ENCODE measurements at places on chromosomes 11 and 22.

GRCh38 chr11:34348919-34349318 is 8.9 kb downstream of the ABTB2 start:
- DNase-seq = no peak

- DNase-seq = no peak
These were observed 4.9 kb downstream of the NDUFC2 start for GRCh38 chr11:78074756-78075155.

DNA sequence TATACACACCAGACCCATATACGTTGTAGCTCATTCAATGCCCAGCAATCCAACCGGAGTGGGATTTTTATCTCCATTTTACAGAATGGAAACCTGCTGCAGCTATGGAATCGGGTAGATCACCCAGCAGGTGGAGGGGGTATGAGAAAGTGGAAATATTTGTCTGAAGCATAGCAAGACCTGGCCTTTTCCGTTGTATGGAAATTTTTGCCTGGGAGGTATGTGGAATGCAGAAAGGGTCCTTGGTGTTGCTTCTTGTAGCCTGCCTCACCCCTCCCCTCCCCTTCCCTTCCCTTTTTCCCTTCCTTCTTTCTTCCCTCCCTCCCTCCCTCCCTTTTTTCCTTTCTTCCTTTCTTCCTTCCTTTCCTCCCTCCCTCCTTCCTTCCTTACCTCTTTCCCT is 15.2 kb downstream of the TSPAN18 start:
- no peak for DNase-seq

GRCh38 chr11:61906522-61906909 is 10.8 kb downstream of the RAB3IL1 start:
- no peak for DNase-seq

DNA sequence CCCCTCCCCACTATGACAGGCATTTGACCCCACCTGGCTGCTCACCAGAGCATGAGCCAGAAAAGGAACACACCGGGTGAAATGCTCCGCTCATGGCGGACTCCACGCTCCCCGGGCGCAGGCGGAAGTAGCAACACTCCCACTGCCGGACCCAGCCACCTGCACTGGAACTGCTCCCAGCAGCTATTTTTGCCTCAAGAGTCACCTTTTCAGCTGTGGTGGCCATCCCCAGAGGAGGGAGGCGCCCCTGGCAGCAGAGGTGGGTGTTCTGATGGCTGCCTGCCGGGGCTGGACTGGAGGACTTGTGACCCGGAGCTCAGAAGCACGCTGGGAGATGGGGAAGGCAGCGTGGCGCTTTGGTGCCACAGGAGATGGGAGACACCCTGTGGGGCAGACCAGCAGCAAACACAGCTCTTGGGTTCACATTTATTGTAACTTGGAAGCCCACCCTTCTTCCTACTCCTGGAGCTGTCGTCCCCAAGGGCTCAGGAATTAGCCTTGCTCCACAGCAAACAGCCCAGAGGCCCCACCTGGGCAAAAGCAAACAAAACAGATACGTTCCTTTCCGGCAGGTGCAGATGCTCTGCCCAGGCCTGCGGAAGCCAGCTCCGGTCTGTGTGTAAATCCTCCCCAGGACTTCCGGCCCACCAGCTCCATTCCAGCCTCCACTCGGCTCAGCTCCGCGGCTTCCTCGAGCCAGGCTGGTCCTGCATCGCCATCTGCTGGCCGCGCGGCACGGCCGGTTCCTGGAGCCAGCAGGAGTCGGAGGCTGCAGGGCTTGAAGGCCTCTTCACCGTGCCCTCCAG is 3.7 kb downstream of the RPS19BP1 start:
- DNase-seq = peak; percentile 88

DNA sequence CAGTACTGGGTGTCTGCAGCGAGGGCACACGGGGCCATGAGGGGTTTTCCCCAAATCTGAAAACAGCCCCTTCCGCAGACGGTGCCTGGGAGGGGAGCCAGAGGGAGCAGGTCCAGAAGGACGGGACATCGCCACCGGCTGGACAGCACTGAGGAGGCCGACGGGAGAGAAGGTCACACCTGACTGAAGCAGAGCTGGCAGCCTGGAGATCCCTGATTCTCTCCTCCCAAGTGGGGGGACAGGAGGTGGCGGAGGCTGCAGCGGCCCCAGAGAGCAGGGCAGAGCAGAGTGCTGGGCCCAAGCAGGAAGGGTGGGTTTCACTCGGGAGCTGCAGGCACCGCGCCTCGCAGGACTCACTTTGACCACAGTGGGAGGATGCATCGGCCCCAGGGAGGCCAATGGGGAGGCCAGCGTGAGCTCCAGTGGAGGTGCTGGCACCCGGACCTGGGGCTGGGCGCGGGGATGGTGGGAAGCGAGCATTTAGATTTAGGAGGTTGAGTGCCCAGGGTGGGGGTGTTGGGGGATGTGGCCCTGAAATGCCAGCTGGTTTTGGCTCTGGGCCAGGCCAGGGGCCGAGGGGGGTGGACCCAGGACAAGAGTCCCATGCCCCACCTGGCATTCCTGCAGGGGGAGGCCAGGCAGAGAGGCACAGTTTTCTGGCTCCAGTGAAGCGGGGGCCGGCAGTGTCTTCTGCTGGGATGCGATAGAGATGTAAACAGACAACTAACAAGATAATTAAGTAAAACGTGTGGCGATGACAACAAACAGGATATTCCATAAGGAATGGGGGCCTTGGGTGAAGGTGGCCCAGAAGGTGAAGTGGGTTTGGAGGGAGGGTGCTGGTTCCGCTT is 92.3 kb upstream of the FGF3 start:
- no peak for DNase-seq

DNA sequence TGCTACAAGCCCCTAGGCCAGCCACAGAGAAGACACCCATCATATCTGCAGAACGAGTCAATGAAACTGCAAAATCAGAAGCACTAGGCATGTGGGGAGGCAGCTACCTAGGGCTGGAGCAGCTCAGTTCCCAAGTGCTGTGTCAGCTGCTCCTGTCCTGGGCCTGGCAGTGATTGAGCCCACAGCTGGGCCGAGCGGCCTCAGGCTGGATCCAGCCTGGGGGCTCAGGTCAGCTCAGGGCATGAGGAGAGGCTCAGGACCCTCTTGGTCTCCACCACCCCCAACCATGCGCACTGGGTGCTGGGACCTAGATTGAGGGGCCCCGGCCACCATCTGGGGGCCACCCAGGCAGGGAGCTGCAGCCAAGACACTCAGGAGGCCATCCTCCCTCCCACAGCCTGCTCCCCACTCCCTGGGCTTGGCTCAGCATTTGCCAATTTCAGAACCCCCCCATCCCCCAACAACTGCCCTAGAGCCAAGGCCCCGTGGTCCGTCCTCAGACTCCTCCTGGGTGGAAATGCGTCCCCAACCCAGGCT is 2.4 kb upstream of the TNNT3 start:
- DNase-seq = no peak

DNA sequence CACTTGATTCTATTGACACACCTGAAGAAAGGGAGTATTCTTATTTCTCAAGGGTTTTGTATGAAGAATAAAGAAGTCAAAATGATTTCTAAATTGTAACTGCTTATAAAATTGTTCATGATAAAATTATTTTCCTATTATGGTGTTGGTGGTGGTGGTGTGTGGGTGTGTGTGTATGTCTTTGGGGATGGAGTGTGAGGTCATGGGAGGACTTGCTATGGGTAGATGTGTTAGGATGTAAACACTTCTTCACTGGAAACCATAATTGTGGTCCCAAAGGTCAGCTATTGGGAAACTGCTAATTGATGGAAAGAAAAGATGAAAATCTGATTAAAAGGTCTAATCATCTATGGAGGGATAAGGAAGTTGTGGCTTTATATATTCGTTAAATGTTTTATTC is 5.1 kb downstream of the TRIM22 start:
- no peak for DNase-seq

DNA sequence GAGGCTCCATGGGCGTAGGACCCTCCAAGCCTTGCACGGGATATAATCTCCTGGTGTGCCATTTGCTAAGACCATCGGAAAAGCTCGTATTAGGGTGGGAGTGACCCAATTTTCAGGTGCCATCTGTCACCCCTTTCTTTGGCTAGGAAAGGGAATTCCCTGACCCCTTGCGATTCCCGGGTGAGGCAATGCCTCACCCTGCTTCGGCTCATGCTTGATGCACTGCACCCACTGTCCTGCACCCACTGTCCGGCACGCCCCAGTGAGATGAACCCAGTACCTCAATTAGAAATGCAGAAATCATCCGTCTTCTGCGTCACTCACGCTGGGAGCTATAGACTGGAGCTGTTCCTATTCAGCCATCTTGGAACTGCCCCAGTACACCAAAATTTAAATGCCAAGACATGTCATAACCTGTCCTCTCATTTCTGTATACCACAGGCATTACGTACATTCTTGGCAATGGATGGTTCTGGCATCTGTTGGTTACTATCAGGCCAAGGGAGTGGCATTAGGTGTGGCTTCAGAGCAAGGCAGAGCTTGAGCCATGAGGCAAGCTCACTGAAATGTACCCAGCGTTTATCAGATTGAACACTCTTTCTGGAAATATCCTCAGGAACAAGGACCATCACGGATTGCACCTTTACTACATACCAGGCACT is 95.4 kb upstream of the GALNT18 start:
- no peak for DNase-seq

DNA sequence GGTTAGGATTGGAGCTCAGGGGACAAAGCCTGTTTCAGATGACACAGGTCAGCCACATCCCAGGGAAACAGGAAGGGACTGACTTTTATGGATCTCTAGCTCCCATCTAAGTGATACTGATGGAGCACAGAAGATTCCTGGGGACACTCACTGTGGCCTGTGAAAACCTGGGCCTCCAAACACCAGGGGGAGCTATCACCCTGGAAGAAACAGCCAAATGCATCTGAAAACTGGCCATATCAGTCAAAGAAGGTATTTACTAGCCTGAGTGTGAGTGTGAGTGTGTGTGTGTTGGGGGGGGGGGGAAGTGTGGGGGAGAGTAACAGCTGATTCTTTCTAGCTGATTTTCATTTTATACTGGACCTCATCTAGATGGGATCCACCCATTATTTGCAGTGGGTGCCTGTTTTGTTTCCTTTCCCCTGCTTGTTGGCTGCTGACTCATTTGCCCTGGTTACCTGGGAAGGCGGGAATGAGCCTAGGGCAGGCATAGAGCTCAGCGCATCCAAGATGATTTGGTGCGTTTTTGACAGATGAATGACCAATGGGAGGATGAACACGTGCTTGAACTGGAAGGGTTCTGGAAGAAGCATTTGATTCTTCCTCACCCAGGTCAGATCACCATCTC is 284.0 kb downstream of the KIRREL3 start:
- peak; percentile 58 for DNase-seq

DNA sequence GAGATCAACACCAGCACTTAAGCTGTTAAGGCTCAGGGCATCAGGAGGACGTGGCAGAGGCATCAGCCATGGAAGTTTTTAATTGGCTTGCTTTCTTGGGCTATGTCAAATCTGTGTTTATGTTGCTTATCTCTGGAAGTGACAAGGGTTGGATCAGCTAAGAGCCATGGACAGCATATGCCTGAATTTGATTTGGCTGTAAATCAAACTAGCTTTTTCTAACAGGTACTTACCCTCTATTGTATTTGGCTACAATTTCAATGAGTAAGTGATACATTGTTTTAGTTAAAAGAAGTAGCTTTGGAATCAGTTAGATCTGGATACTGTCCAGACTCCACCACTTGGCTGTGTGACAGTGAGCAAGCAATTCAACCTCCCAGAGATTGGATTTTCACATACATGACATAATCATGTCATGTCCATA is 936.6 kb downstream of the OPCML start:
- no peak for DNase-seq

DNA sequence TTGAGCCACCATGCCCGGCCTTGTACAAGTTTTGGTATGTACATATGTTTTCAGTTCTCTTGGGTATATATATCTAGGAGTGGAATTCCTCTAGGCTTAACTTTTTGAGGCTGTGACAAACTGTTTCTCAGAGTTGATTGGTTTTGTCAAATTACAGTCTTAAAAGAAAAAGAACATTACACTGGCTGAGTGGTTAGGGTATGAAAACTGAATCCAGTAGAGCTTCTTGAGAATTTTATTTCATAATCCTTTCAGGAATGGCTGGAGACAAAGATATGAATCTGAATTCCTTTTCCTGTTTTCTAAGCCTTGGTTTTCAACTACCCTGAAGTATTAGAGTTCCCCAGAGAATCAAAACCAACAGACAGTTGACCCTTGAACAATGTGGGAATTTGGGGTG is 6.5 kb downstream of the METTL15 start:
- DNase-seq = no peak

DNA sequence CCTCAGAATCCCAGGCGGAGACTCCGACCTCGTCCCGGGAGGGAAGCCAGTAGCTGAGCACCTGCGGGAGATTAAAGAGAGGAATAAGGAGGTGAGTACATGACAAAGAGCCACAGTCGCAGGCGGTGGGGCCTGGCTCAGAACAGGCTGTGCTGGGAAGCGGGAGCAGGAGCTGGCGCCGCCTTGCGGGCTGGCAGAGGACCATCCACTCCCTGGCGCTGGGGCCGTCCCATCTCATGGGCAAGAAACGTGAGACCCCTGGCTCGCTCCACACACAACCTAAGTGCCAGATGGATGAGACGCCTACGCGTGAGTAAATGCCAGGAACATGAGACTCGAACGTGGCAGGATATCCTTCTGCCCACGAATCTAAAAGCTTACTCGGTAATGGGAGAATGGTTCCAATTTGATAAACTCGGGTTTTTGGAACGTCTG is 6.3 kb downstream of the CEND1 start:
- peak; percentile 85 for DNase-seq

- DNase-seq = no peak
These were observed 115.7 kb upstream of the NNMT start for GRCh38 chr11:114180301-114181055.

GRCh38 chr11:132853886-132854285 is 678.4 kb downstream of the OPCML start:
- no peak for DNase-seq

DNA sequence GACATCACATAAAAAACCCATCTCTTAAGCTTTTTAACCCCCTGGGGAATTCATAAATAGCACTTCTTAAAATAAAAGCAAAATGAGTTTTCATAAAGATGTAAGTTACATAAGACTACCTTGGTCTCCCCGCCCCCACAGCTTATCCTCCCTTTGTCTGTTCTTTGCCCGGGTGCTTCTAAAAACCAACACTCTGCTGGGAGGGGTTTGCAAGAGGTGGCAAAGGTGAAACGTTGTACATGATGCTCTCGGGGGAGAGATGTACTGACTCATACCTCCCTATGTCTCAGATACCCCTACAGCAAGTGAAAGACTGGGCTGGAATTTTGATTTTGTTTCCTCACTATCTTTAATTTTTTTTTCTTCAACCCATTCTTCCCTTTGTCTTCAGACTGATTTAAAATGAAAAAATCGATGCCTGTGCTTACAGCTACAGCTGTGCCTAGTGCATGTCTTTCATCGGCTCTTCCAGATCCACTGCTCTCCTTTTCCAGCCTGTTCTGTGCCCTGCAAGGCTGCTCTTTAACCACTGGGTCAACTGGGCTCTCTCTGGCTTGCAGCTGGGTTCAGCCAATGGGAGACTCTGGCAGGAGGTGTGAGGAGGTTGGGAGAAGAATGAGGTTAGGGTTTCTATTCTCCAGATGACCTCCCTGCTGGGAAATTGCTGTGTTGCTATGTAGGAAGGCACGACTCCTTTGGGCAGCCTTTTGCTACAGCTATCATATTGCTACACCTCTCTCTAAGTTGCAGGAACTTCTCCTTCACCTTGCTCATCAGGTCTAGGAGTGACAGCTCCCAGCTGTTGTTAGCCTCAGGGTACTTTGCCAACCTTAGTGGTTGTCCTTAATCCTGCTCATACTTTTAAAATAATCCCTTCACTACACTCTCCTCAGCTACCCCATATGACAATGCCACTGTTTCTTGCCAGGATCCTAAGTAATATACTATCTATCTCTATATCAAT is 266.5 kb downstream of the TENM4 start:
- no peak for DNase-seq

Measured in renal pelvis (tissue), 12 donors.